GM13976 (cell line): ENCODE measurements at places on chromosomes 5 and 9.
A peak's percentile ranks its signal among the peaks of the same experiment; 100 is the strongest.

DNA sequence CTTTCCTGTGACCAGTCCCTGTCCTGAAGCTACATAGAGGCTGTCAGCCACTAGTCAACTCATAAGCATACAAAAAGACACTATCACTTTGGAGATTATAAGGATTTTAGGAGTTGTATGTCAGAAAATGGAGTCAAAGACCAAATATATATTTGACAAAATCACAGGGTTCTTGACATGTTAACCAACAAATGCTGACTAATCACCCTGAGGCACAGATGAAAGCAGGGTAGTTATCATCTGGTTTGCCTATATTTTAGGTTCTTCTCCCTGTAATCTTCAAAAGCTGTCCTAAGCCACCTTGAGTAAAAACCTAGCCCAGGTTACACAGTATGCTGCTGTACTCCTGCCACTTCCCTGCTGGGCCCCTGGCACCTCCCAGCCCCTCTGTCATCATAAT lies 64.7 kb upstream of the ERCC6L2 start:
- DNase-seq, result no peak

GRCh38 chr9:89810431-89810830 lies 205.6 kb downstream of the GADD45G start:
- no peak for DNase-seq

- no peak for DNase-seq
Measured at GRCh38 chr5:96816411-96816939, 8.7 kb upstream of the ERAP1 start.

DNA sequence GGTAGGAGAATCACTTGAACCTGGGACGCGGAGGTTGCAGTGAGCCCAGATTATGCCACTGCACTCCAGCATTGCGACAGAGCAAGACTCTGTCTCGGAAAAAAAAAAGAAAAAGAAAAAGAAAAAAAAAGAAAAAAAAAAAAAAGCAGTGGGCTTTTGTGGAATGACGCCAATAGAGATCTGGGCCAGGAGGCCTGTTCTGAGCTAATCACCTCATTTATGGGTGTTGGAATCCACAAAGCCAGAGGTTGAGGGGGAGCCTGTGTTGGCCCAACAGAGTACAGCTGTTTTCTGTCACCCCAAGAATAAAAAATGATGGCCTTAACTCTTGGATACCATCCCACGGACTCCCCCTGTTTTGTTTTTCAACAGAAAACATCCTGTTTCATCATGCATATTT lies 18.5 kb downstream of the OSTF1 start:
- DNase-seq, result no peak

DNA sequence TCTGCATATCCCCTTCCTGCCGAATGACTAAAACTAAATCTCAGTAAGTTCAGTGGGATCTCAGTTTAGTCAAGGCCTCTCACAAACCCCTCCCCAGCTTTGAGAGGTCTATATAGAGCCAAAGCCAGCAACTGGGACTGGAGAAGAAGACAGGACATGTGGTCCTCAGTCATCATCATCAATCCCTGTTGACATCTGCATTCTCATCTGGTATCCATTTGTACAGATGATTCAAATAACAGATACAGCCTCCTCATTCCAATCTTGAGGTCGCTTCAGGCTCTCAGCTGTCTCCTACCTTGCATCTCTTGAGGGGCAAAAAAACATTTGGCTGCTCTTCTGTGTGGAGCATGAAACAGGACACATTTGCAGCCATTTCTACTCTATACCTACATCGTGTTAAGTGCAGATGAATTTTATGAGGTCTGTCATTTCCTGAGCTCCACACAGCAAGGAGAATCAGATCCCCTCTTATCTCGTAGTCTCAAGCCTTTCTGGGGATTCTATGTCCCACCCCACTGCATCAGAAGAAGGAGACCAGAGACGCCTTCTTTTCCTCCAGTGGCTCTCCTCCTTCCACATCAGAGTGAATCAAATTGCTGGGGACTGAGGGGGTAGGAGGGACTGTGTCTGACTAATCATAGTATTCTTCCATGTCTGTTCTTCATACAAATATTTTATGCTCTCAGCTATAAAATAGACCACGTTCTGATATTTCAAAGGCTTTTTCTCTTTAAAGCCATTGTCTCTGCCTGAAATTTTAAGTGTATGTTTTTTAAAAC lies 4.7 kb upstream of the RECK start:
- no peak for DNase-seq

- no peak for DNase-seq
Measured at GRCh38 chr9:71602652-71603051, 165.7 kb downstream of the CEMIP2 start.

- DNase-seq, result no peak
Measured at GRCh38 chr5:41176952-41177351, 36.4 kb downstream of the C6 start.

- no peak for DNase-seq
Measured at GRCh38 chr5:176888865-176889165, 10.3 kb downstream of the HK3 start.

- DNase-seq, result no peak
Measured at GRCh38 chr5:131719564-131719963, 77.3 kb downstream of the FNIP1 start.

DNA sequence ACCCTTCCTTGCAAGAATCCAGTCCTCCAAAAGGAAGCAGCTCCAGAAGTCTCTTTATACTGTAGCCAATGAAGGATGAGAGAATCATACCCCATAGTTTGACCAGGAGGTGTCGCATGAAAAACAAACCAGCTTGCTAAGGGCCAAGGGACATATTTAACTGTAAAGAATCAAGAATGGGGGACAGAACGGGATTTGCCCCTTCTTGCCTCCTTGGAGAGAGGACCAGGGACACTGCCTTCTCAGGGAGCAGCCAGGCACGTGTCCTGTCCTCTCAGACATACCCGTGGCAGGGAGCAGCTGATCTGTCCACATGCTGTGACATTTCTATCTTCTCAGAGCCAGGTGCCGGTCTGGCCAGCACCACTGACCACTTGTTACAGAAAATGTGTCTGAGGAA lies 11.7 kb downstream of the PRUNE2 start:
- DNase-seq, result no peak

DNA sequence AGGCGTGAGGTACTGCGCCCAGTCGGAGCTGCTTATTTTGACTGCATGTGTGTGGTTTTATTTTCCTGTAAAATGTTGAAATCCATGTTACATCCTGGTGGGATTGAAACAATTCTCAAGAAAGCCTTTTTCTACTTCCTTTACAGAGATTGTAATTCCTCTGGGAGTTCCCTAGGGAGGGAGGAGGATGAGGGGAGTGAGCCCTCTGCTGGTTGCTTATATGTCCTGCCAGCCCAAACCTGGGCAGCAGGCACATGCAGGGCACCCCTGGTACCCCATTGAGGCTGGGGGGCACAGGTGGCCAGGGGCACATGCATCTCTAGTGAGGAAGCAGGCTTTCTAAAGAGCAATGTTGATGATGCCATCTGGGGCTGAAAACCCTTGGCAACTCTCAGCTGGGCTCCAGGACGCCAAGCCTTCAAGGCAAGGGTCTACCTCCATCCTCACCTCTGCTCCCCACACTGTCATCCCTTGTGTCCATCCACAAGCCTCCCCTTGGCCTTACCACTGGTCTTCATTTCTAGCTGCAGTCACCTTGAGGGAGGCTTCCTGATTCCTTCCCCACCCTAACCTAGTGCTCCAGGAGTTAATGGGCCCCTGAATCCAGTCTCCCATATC lies 84.7 kb upstream of the TNFSF8 start:
- DNase-seq, result no peak

- DNase-seq, result no peak
Measured at GRCh38 chr5:9268226-9268625, 277.6 kb downstream of the SEMA5A start.

- no peak for DNase-seq
Measured at GRCh38 chr9:93456504-93456903, 3.1 kb upstream of the FAM120AOS start.

DNA sequence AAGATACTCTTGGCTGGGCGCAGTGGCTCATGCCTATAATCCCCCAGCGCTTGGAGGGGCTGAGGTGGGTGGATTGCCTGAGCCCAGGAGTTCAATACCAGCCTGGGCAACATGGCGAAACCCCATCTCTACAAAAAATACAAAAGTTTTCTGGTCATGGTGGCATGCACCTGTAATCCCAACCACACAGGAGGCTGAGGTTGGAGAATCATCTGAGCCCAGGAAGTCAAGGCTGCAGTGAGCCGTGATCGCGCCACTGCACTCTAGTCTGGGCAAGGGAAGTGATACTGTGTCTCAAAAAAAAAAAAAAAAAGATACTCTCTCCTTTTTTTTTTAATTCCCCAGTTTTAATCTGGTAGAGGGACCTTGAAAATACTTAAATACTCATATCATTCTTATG lies 15.0 kb downstream of the ANKRD33B start:
- DNase-seq, result no peak

DNA sequence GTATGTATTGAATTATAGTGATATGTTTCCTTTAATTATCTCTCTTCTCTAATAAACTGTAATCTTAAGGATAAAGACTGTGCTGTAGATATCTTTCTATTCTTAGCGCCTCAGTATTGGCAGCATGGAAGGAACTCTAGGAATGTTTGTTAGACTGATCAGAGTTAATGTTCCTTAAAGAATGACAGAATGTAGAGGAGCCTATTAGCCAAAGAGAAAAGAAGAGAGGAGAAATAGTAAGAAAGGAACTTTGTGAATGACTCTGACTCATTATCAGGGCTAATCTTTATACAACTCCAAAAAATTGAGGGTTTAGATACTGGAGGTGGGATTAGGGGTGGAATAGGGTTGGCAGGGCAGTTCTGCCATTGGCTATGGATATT lies 59.0 kb upstream of the NUDT12 start:
- DNase-seq, result no peak

DNA sequence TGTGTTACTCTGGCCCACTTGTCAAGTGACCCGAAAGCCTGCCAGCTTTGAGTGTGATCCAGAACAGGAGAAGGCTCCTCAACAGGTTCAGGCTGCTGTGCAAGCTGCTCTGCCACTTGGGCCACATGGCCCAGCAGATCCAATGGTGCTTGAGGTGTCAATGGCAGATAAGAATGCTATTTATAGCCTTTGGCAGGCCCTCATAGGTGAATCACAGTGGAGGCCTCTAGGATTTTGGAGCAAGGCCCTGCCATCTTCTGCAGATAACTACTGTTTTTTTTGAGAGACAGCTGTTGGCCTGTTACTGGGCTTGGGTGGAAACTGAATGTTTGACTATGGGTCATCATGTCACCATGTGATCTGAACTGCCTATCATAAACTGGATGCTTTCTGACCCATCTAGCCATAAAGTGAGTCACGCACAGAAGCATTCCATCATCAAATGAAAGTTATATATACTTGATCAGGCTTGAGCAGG lies 180.8 kb downstream of the CARTPT start:
- no peak for DNase-seq

GRCh38 chr5:59660737-59661136 lies 232.8 kb downstream of the PDE4D start:
- peak; percentile 28 for DNase-seq

DNA sequence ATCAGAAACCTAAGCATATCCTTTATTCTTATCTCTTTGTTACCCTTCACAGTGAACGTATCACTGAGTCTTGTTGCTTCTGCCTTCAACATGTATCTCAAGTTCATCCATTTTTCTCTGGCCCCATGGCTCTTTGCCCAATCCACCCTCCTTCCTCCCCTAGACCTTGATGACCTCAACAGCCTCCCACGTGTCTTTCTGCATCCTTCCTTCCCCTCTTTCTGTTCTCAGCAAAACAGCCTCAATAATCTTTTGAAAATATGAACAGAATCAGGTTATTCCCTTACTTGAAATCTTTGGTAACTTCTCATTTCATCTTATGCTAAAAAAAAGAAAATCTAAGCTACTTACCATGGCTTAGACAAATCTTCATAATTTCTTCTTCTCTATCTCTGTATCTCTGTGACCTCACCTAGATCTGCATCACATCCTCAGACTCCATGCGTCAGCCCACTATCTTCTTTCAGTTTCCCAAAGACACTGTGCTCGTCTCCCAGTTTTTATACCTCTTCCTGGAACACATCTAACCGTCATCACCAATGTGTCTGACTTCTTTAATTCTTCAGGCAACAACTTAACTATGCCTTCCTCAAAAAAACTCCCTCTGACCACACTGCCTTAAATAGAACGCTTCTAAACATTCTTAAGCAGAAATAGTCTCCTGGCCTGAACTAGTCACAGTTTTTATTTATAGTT lies 208.0 kb downstream of the PARP8 start:
- no peak for DNase-seq

- no peak for DNase-seq
Measured at GRCh38 chr9:33782395-33783152, 12.8 kb upstream of the PRSS3 start.

GRCh38 chr5:9641806-9642355 lies 11.7 kb upstream of the TAS2R1 start:
- DNase-seq, result no peak

GRCh38 chr5:120103495-120103894 lies 360.6 kb upstream of the PRR16 start:
- no peak for DNase-seq

DNA sequence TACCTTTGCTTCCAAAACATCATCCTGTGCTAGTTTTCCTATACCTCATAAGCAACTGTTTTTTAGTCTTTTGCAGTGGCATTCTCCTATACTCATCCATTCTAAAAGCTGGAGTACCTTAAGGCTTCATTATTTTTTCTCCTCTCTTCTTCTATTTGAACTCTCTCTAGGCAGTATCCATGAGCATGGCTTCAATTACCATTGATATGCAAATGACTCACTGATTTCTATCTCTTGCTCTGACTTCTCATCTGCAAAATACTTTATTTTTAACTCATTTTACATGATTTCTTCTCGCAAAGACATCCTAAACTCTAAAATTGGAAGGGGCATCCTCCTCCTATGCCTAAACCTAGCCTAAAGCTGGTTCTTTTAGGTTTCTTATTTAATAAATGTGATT lies 365.1 kb upstream of the NUDT12 start:
- DNase-seq, result no peak

DNA sequence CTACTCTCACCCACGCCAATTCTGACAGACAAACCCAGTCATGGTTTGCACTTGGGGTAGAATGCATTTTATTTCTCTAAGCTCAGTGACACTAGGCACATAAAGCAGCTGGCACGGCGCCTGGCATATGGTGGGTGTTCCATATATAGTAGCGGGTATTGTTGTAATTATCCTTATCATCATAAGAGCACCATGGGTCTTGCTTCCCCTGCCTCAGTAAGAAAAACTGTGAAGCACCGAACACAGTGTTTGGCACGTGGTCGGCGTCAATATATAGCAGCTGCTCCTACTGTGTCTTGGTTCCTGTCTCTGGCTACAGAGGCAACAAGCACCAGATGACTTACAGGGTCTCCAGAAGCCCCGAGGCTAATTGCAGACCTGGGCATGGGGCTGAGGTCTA lies 194.1 kb upstream of the PANK3 start:
- no peak for DNase-seq

GRCh38 chr5:172086194-172086975 lies 79.9 kb upstream of the FBXW11 start:
- no peak for DNase-seq

- DNase-seq, result no peak
Measured at GRCh38 chr9:89144238-89144637, 34.4 kb downstream of the SHC3 start.

- DNase-seq, result peak; percentile 43
Measured at GRCh38 chr5:74326571-74327338, 313.8 kb downstream of the ENC1 start.

DNA sequence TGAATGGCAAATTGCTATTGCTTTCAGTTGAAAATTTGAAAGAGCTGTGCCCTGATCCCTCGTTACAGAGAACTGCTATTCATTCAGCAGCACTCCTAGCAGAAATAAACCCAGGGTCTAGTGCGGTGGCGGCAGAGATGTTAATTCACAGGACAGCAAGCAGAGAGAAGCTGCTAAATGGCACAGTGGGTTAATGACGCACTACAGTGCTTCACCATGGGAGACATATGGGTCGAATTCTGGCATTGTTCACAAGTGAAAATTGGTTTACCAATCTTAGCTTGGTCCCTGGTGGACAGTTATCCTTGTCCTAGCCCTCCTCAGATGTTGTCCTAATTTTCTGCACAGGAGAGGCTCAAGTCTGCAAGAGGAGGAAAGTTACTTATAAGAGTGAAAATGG lies 807.4 kb downstream of the TLE1 start:
- no peak for DNase-seq
